Right renal pelvis (tissue), 4 donors: ENCODE measurements at places on chromosomes 12 and 14. TPM values are rescaled to one million over a fixed set of nuclear protein-coding genes. Genes with fewer than 3 reads are reported as not detected.

SIX6 gene
- not detected for polyA plus RNA-seq

FBLN5 gene
- polyA plus RNA-seq, result 161 TPM

MGP gene
- polyA plus RNA-seq, result 52.5 TPM

DNA sequence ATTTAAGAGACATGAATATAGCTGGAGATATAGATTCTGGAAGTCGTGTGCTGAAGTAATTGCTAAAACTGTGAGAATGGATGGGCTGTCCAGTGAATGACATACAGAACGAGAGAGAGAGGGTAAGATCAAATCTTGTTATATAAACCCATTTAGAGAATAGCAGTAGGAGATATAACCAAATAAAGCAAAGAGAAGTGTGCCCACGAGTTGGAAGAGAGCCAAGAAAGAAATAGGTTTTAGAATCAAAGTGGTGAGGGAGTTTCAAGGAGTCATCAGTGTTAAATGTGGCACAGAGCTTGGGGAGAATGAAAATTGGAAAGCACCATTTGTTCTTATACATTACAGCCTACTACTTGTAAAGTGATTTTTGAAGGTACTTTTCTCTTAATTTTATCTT lies 19.2 kb downstream of the TOGARAM1 start:
- DNase-seq, result no peak

GRCh38 chr14:73457041-73457923 lies 1.1 kb downstream of the NUMB start:
- DNase-seq, result no peak
